ENCODE measurements at places on chromosomes 2 and 18. TPM values are rescaled to one million over a fixed set of nuclear protein-coding genes. Genes with fewer than 3 reads are reported as not detected.

DNA sequence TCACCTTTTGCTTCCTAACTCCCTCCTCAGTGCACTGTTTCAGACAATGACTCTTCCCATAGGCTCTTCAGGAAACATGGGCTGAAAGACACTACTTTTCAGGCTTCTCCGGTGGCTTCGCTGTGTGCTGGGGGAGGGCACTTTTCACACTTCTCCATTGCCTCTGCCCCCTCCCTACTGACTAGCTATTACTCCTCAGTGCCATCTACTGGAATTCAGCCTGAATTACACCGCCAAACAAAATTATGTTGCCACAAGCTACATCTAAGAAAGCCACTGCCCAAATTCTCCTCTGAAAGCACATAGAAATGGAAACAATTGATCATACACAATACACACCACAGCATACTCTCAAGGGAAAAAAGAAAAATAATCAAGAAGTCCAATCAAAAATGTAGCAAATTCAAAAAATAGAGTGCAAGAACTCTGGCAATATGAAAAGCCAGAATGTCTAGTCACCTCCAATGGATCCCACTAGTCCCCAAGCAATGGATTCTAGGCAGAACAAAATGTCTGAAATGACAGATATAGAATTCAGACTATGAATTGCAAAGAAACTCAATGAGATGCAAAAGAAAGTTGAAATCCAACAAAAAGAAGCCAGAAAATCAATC, 1139.4 kb upstream of the GYPC start:
- DNase-seq, result no peak

GRCh38 chr2:98915751-98916358, 20.2 kb downstream of the CRACDL start:
- no peak for DNase-seq

DNA sequence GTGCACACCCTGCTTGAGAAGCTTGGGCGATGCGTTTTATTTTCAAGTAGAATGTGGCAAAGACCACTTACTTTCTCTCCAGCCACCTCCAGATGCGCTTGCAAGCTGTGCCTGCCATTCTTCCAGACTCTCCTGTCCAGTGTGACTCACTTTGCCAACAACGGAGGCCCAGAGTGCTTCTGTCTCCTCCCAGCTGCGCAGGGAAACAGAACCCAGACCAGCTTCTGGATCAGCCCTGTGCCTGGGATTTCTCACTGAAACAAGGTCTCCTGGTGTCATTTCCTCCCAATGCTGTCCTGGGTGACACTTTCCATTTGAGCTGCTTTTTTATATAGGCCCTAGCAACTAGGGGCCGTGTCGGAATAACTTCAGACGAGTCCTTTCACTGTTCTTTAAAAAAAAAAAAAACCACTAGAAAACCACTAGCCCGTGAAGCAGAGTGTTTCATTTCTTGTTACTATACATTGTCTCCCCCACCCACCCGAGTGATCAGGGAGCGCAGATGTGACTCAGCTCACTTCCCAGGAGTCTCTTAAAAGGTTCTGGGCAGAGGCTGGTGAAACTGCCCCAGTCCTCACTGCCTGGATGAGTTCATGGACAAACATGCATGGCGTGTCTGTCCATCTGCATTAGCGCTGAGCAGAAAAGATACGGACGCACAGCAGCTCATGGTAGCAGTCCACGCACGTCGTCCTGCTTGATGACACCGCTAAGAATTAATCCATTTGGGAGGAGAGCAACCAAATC, 25.3 kb upstream of the RPL31 start:
- DNase-seq, result no peak

GRCh38 chr18:23529604-23530003, 26.3 kb downstream of the RMC1 start:
- DNase-seq, result no peak

DSEL gene
- 8.7 TPM for total RNA-seq

- DNase-seq, result peak; percentile 30
Observed at GRCh38 chr2:200479692-200480265, 30.1 kb downstream of the KCTD18 start.

LINC00305 gene
- total RNA-seq, result not detected

DNA sequence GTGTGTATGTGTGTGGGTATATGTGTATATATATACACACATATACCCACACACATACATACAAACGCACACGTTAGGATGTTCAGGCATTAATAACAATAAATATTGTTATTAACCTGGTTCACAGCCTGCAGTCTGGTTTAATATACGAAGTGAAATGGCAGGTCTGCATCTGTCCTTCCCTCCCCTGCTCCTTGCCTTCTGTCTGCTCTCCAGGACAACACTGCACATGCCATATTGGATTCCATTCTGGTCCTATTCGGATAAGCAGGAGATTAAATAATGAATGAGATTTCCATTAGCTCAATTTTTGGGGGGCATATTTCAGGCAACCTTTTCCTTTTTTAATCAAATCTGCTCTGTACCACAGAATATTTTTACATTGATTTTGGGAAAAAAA, 158.0 kb downstream of the CELF4 start:
- no peak for DNase-seq

- DNase-seq, result no peak
Observed at GRCh38 chr2:165563468-165564225, 94.1 kb downstream of the CSRNP3 start.

GRCh38 chr2:240304746-240305161, 130.7 kb upstream of the GPC1 start:
- no peak for DNase-seq

DNA sequence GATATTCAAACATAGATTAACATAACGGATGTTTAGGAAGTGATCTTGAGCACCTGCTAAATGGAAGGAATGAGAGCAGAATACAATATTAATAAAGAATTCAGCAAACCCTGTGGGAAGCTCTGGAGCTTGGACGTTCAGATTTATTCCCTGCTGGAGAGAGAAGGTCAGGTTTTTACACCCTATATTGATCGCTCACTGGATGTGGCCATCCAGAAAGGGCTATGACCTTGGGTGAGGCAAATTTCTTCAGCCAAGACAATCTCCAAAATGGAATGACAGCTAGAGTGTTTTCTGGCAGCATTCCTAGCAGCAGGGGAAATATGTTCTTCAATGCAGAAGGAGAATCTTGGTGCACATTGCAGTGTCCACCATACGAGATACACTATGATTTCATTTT, 288.3 kb downstream of the IRS1 start:
- no peak for DNase-seq

GRCh38 chr2:43379494-43379893, 153.1 kb upstream of the ZFP36L2 start:
- no peak for DNase-seq
